ENCODE measurements at places on chromosomes 5 and 9. TPM values are rescaled to one million over a fixed set of nuclear protein-coding genes. Genes with fewer than 3 reads are reported as not detected.

The GRM6 gene
- total RNA-seq, result not detected

DNA sequence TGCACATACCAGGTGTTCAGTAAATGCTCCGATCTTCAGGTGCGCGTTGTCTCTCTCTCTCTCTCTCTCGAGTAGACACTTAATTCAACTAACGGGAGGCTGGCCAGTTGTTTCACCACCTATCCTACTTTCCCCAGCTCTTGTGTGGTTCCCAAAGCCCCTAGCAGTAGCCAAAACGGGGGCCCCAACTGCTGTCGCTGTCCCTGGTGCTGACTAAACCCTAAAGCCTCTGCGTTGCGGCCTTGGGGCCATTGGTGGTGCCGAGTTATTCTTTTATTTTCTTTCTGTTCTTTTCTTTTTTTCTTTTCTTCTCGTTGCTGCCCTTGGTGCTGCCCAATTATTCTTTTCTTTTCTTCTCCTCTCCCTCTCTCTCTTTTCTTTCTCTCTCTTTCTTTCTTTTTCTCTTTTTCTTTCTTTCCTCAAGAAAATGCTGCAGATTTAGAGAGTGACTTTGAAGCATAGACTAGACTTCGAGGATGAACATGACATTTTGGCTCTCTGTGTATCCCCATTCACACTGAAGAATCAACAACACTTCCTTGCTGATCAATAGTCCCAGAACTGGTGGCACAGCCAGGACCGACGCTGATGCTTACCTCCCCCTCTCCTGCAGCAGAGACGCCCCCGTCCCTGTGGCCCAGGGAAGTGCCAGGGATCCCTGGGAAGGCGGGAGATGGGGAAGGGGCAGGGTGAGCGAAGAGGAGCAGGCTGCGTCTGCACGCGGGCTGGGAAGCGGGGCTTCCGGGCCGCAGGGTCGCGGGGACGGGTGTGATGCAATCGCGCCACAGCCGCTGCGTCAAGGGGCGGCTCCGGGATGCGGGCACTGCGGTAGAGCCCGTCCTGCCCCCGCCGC is at the start of gene FBLL1:
FBLL1 (plus strand) TSS at position 785 of the 853 bp plus-strand sequence. CDS start 200 bp downstream, outside the sequence.
- peak; percentile 73 for DNase-seq

GRCh38 chr5:23884405-23885031 is 377.1 kb downstream of the PRDM9 start:
- no peak for DNase-seq

DNA sequence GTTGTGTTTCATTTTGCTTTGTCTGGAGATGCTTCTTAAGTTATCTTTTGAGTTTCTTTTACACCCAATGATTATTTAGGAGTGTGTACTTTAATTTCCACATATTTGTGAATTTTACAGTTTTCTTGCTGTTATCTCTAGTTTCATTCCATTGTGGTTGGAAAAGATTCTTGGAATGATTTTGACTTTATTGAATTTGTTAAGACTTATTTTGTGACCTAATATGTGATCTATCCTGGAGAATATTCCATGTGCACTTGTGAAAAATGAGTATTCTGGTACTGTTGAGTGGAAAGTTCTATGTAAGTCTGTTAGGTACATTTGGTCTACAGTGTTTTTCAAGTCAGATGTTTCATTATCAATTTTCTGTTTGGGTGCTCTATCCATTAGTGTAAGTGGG is 24.4 kb upstream of the GRAMD2B start:
- no peak for DNase-seq

- DNase-seq, result no peak
Measured at GRCh38 chr5:149503006-149503405, 48.2 kb downstream of the CSNK1A1 start.

Data from H9 (cell line).